ENCODE measurements at places on chromosomes 4 and X.

DNA sequence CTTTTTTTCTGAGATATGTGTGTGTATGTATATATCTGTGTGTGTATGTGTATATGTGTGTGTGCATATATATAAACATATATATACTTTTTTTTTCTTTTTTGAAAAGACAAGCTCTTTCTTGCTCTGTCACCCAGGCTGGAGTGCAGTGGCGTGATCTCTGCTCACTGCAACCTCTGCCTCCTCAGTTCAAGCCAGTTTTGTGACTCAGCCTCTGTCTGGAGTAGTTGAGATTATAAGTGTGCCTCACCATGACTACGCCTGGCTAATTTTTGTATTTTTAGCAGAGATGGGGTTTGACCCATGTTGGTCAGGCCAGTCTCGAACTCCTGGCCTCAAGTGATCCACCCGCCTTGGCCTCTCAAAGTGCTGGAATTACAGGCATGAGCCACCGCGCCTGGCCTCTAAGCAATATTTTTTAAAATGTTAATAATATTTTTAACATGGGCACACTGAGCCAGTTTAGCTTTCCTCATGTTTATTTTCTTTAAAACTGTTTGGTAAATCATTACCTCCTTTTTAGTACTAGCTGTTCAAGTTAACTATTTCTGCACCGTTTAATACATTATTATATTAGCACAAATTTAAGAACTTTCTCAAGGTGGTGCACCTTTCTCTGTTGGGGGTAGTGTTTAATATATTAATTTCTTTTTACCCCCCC lies 33.3 kb downstream of the BBS12 start:
- DNase-seq, result no peak

DNA sequence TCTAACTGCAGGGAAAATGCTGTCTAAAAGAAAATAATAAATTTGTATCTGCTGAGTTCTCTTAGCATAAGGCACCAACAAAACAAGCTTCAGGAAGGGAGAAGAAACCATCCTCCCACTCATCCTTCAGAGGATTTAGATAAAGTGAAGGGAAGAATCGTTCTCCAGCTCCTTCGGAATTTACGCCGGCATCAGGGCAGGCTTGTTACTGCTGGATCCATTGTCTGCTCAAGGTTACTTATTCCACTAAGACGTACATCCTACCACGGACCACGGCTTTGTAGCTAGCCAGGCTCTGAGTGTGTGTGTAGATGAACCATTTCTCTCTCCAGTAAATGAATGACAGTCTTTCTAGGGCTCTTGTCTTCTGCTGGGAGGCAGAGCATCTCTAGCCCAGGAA lies 60.4 kb downstream of the HAND2 start:
- DNase-seq, result no peak

GRCh38 chrX:7943600-7944245 lies 16.5 kb upstream of the PNPLA4 start:
- DNase-seq, result peak; percentile 6

GRCh38 chrX:46627711-46628419 lies 54.3 kb downstream of the CHST7 start:
- DNase-seq, result no peak

- DNase-seq, result no peak
Observed at GRCh38 chr4:31291238-31291637, 571.1 kb downstream of the PCDH7 start.

DNA sequence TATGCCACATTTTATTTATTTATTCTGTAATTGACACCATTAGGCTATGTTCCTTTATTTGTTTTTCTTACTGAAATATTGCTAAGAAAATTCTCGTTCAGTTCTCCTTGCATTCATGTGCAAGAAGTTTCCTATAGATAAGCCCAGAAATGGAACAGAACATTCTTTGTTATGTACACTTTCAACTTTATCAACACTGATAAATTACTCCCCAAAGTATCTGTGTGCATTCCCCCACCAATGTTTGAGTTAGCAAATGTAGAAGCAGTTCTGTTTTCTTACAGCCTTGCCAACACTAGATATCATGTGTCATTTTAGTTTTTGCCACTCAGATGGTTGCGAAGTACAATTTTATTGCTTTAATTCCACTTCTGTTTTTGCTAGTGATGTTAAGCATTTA lies 166.4 kb upstream of the NPY2R start:
- no peak for DNase-seq

DNA sequence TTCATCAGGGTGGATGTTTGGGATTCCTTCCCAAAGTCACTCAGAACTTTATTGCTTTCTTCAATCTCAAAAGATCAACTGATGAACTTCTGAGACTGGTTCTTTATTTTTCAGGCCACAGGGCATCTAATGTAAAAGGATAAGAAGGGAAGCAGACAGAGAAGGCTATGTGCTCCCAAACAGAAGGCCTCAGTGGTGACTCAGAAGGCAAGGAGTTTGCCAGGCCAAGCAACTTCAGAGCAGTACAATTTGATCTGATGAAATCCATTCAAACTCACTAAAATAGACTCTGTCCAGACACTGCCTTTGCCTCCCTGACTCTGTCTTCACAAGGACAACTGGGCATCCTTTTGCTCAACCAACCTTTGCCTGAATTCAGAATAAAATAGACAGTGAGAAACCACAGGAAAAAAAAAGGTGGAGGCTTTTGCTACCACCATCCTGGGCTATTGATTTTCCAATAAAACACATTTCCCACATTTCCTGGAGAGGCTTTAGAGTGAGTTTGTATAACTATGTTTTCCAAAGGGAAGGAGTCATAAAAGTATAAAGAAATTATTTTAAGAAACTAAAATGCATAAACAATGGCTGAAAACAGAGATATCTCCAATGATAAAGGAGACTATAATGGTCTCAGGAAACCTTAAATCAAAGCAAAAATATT lies 55.2 kb downstream of the ARHGEF6 start:
- DNase-seq, result no peak
